ENCODE measurements at places on chromosomes 1 and 21. TPM values are rescaled to one million over a fixed set of nuclear protein-coding genes. Genes with fewer than 3 reads are reported as not detected.

GRCh38 chr1:53430779-53431178 is 28.4 kb upstream of the DMRTB1 start:
- H3K36me3 ChIP-seq, result no peaks in the 10 kb centered on the region
- no peak overlapping the region for H3K27ac ChIP-seq
- H3K4me1 ChIP-seq, result peaks cover 16% of the 10 kb centered on the region
- no peak overlapping the region for H3K4me3 ChIP-seq
- H3K27me3 ChIP-seq, result no peaks in the 10 kb centered on the region

DNA sequence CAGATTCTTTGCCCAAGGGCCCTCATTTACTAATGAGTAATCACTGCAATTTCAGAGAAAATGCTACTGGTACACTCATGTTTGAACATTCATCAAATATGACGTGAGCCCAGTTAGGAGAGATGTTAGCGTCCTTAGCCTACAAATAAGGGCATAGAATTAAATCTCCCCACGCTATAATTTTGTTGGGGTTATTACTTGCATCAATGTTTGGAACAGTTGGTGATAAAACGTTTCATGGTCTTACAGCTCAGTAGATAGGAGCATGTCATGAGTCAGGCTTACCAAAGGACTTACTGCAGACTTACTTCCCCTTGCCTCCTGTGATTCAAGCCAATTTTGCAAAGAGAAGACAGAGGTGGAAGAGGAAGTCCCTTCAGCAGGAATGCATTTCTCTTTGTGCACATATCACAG is 304.0 kb downstream of the KIF26B start:
- no peaks in the 10 kb centered on the region for H3K36me3 ChIP-seq
- H3K27me3 ChIP-seq, result no peaks in the 10 kb centered on the region
- H3K27ac ChIP-seq, result no peak overlapping the region
- no peak for DNase-seq
- no peak overlapping the region for H3K4me3 ChIP-seq

GRCh38 chr1:154104433-154105082 is 50.3 kb downstream of the NUP210L start:
- no peak overlapping the region for H3K27ac ChIP-seq
- H3K27me3 ChIP-seq, result no peaks in the 10 kb centered on the region
- H3K4me1 ChIP-seq, result no peaks in the 10 kb centered on the region
- peak; percentile 20 for DNase-seq
- no peak overlapping the region for H3K4me3 ChIP-seq

DNA sequence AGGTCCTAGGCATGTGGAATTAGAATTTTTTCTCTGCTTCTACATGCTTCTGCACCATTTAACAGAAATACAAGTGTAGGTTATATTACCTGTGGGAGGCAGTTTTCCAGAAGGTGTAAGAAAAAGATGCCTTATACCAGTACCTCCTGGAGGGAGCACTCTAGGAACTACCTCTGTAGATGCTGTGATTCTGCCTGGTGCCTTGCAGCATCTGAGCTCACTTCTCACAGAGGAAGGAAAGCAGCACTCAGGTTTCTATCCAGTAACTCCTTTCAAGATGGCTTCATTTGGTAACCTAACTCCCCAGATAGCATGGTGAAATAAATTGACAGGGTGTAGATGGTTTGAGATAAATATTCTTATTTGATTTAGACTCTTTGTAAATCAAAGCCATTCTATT is 50.3 kb downstream of the GIPC2 start:
- H3K36me3 ChIP-seq, result no peaks in the 10 kb centered on the region
- no peaks in the 10 kb centered on the region for H3K4me1 ChIP-seq
- no peak overlapping the region for H3K4me3 ChIP-seq
- DNase-seq, result no peak
- H3K27me3 ChIP-seq, result no peaks in the 10 kb centered on the region
- H3K27ac ChIP-seq, result no peak overlapping the region

FTCD gene
- total RNA-seq, result not detected

PADI1 gene
- 0.09 TPM for total RNA-seq

C21orf91 gene
- 34.3 TPM for total RNA-seq

- peaks cover 44% of the 10 kb centered on the region for H3K4me1 ChIP-seq
- H3K27me3 ChIP-seq, result peaks cover 17% of the 10 kb centered on the region
- DNase-seq, result no peak
- no peaks in the 10 kb centered on the region for H3K36me3 ChIP-seq
- H3K4me3 ChIP-seq, result peak overlapping the region; percentile 74
Measured at GRCh38 chr1:116417678-116418077, 44.6 kb downstream of the ATP1A1 start.

TIE1 gene
- 0.21 TPM for total RNA-seq

NEGR1 gene
- total RNA-seq, result 0.62 TPM

- DNase-seq, result no peak
- H3K4me3 ChIP-seq, result no peak overlapping the region
- no peak overlapping the region for H3K27ac ChIP-seq
- H3K4me1 ChIP-seq, result peaks cover 6% of the 10 kb centered on the region
Measured at GRCh38 chr1:21338573-21339355, 48.5 kb upstream of the ECE1 start.

- H3K4me3 ChIP-seq, result peak overlapping the region; percentile 95
- H3K4me1 ChIP-seq, result peaks cover 21% of the 10 kb centered on the region
- H3K27me3 ChIP-seq, result no peaks in the 10 kb centered on the region
- peaks cover 6% of the 10 kb centered on the region for H3K36me3 ChIP-seq
Measured at GRCh38 chr1:150151291-150152181, 1.8 kb downstream of the PLEKHO1 start.

DNA sequence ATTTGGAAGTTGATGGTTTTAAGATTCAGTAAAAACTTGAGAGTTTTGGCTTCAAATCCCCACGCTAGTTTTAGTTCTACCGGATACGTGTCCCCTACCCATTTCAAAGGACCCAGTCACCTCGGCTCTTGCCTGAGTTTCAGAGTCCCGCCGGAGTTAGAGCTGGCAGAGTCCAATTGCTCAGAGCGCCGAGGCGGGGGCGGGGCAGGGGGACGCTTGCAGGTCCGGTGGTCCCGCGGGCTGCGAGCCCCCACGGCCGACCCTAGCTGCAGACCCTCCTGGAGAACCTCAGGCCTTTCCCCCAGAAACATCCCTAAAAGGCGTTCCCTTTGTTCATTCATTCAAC is 765 bp upstream of the VPS45 start:
- H3K27ac ChIP-seq, result peak overlapping the region; percentile 92
- H3K4me1 ChIP-seq, result peaks cover 15% of the 10 kb centered on the region
- peak; percentile 79 for DNase-seq
- H3K4me3 ChIP-seq, result peak overlapping the region; percentile 77
- peaks cover under 1% of the 10 kb centered on the region for H3K36me3 ChIP-seq

DNA sequence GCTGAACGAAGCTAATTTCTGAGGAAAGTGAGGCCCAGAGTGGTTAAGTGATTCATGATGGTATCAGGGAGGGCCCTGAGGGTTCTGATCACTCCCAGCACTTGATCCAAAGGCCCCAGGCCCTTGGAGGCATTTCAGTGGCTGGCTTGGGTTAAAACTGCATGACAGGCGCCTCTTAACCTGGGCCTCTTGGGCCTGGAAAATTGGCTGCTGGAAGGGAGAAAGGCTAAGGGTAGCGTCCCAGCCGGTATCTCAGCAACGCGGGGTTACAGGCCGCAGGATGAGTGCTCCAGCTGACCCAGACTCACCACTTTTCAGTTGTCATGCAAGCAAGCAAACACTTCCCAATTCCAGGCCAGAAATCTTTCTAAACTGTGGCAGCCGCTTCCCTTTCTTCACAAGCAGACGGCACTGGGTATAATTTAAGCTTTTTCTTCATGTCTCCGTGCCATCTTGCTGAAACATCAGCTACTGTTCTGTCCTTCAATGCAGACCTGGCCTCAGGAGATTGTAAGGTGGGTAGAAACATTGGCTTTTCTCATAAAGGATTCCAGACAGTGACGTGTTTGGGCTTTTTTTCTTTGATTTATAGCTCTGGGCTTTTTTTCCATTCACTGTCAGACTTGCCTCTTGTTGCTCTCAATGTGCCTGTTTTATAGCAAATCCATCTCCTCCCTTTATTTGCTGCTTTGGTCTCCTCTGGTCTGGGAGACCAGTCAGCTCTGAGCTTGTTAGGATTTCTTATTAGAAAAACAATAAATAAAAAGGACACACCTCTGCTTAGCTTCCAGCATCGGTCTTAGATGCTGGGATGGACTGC is 229.1 kb downstream of the KCNJ6 start:
- DNase-seq, result no peak
- H3K4me3 ChIP-seq, result no peak overlapping the region
- H3K27ac ChIP-seq, result no peak overlapping the region
- peaks cover 10% of the 10 kb centered on the region for H3K4me1 ChIP-seq
- H3K36me3 ChIP-seq, result no peaks in the 10 kb centered on the region

DNA sequence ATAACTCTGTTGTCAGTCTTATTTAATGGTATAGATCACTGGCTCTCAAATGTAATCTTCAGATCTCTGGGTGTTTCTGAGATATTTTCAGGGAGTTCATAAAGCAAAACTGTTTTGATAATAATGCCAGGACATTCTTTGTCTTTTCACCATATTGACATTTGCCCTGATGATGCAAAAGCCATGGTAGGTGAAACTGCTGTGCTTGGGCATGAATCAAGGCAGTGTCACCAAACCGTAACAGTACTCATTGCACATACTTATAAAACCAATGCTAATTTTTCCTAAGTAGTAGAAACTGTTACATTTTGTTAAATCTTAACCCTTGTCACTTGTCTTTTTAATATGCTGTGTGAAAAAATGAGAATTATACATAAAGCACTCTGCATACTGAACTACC is 76.0 kb downstream of the RPS6KC1 start:
- H3K27me3 ChIP-seq, result no peaks in the 10 kb centered on the region
- H3K36me3 ChIP-seq, result no peaks in the 10 kb centered on the region
- DNase-seq, result no peak
- no peaks in the 10 kb centered on the region for H3K4me1 ChIP-seq
- H3K27ac ChIP-seq, result no peak overlapping the region

- no peak overlapping the region for H3K4me3 ChIP-seq
- DNase-seq, result peak; percentile 74
- H3K27me3 ChIP-seq, result no peaks in the 10 kb centered on the region
- H3K36me3 ChIP-seq, result no peaks in the 10 kb centered on the region
- no peak overlapping the region for H3K27ac ChIP-seq
- H3K4me1 ChIP-seq, result peaks cover 16% of the 10 kb centered on the region
Measured at GRCh38 chr1:207925210-207925609, 14.3 kb upstream of the CD34 start.

- no peak within 1 kb of the TSS for H3K27ac ChIP-seq
- H3K4me1 ChIP-seq, result no peaks in the 10 kb centered on the region
- peak; percentile 54 for DNase-seq
Measured at GRCh38 chr1:34781071-34781843, at the start of gene GJB3. GJB3 (plus strand) TSS chr1:34781214; CDS start chr1:34784763, 3,549 bp downstream.

CFAP141 gene
- not detected for total RNA-seq

LRRN2 gene
- total RNA-seq, result 1.9 TPM

DNA sequence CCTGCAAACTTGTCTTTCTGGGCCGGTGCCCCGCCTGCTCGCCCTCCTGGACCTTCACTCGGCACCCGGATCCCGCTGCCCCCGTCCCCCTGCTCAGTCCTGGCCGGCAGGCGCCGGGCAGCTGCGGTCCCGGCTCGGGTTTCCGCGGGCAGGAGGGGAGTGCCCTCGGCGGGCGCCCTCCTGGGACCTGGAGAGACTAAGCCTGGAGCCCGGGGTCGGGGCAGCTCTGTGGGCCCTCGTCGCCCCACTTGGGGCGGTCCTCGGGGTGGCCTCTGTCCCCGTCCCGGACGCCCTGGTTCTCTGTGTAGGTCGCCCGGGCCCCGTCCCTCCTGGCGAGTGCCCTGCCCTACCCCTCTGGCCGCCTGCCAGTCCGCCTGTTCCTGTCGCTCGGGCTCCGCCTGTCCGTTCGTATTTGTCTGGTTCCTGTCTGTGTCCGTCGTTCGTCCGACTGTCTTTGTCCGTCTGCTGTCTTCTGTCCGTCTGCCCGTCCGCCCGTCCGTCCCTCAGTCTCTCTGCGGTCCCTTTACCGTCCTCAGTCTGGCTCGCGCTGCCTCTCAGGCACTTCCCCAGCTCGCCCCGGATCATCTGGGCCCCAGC is 490 bp downstream of the SERINC2 start:
- peaks cover 26% of the 10 kb centered on the region for H3K4me1 ChIP-seq
- H3K27me3 ChIP-seq, result peaks cover 17% of the 10 kb centered on the region
- peak; percentile 70 for DNase-seq
- peak overlapping the region; percentile 91 for H3K4me3 ChIP-seq
- H3K27ac ChIP-seq, result peak overlapping the region; percentile 28

DNA sequence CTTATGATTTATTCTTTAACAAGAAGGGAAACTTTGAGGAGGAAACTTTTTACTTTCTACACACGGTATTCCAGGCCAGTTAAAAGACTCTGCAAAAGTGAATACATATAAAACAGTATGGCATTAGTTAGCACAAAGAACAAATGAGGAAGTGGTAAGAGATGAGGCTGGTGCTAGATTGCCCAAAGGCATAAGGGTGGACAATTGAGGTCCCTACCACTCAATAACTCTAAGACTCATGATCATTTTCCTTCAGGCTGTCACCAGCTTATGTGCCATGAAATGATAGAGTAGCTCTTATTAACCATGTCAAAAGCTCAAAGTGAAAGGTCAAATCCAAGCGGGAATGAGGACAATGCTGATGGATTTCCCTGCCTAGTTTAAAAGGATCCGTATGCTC is 124.5 kb downstream of the TBX15 start:
- no peaks in the 10 kb centered on the region for H3K27me3 ChIP-seq
- H3K4me1 ChIP-seq, result no peaks in the 10 kb centered on the region
- DNase-seq, result no peak
- no peak overlapping the region for H3K4me3 ChIP-seq
- no peaks in the 10 kb centered on the region for H3K36me3 ChIP-seq
- no peak overlapping the region for H3K27ac ChIP-seq

MPC2 gene
- total RNA-seq, result 33.6 TPM

DNA sequence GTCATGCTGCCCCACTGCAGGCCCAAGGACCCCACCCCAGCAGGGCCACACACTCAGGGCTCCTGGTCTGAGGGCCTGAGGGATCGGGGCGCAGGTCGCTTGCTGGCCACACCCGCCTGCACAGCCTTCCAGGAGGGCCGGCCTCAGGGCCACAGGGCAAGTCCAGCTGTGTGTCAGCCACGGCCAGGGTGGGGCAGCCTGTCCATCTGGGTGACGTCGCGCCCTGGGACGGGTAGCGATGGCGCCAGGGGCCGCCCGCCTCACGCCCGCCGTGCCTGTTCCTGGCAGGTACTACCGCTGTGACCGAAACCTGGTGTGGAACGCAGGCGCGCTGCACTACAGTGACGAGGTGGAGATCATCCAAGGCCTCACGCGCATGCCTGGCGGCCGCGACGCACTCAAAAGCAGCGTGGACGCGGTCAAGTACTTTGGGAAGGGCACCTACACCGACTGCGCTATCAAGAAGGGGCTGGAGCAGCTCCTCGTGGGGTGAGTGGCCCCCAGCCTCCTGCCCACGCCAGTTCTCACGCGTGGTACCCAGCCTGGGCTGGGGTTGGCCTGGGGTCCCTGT is 2.5 kb downstream of the COL6A1 start:
- H3K27me3 ChIP-seq, result peaks cover 41% of the 10 kb centered on the region
- H3K4me3 ChIP-seq, result no peak overlapping the region
- H3K36me3 ChIP-seq, result no peaks in the 10 kb centered on the region

ERMAP gene
- 2.2 TPM for total RNA-seq

DNA sequence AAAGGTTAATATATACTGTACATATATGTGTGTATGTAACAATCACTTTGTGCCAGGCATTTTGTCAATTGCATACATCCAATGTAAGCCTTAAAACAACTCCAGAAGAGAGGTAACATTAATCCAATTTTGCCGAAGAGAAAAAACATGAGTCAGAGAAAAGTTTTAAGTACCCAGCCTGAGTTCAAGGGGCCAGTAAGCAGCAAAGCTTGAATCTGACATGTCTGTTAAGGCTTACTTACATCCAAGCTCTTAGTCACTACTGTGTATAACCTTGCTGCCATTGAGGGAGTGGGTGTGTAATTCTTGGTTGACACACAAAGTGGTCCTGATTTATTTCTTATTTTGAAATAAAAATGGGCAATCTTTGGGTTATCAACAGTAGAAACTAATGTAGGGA is 360.4 kb upstream of the LYPLAL1 start:
- no peaks in the 10 kb centered on the region for H3K27me3 ChIP-seq
- no peaks in the 10 kb centered on the region for H3K36me3 ChIP-seq
- DNase-seq, result no peak
- H3K4me3 ChIP-seq, result no peak overlapping the region
- no peaks in the 10 kb centered on the region for H3K4me1 ChIP-seq

SPATA17 gene
- total RNA-seq, result 2.1 TPM

Measured in neural progenitor cell (in vitro differentiated cells).